CD4-positive, alpha-beta T cell treated with Interleukin-15 for 1 hour (primary cell): ENCODE measurements at places on chromosomes 2 and 18.
A peak's percentile ranks its signal among the peaks of the same experiment; 100 is the strongest.

GRCh38 chr2:207165121-207166038 lies at the start of gene KLF7:
Gene KLF7, minus strand, starts transcription at chr2:207165948. Its CDS starts 380 bp downstream, at chr2:207165568.
- DNase-seq = peak; percentile 69

DNA sequence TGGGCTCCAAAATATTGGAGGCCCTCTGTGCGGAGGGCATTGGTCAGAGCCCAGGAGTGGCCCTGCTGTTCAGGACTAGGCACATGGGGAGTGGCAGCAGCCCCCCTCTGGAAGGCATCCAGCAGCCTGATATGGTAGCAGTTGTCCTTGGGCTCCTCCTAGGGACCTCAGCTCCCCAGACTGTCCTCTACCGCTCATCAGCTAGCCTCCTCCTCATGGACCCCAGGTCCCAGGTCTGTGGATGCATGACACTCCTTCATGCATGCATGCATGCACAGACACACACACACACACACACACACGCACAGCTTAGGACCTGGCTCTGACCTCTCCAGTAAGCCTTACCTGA lies 15.4 kb upstream of the ATP6V1B1 start:
- DNase-seq = no peak

- DNase-seq = no peak
Observed at GRCh38 chr18:64097497-64097896, 51.4 kb downstream of the LINC00305 start.

DNA sequence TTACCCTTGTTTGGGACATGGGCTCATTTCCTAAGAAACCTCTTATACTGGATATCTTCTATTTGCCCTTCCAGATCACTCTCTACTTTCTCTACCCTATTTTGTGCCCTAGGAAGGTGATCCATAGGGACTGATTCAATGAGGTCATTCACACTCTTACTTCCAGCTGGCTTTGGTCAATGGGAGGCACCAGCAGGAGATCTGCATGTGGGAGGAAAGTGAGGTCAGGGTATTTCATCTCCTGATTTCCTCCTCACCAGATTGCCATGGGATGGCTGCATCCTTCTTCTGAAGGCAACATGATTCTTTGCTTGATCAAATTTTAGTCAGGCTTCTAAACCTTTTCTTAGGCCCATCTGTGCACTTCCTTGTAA lies 15.2 kb downstream of the M1AP start:
- DNase-seq = no peak

DNA sequence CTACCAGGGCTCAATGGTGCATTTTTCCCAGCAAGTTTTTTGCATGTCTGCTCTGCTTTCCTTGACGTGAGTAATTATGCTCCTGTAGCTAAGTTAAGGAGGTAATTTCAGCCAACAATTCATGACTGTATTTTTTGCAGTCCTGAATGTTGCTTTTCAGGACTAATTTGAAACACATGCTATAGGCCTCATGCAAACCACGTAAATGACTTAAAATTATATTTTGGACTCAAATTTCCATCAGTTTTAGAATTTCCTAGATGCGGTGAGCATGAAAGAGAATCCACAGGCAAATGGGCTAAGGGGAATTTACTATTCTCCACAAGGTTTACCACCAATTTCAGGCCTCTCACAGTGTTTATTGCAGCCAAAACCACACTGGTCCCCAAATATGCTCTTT lies 589.9 kb upstream of the LRRTM1 start:
- DNase-seq = no peak

DNA sequence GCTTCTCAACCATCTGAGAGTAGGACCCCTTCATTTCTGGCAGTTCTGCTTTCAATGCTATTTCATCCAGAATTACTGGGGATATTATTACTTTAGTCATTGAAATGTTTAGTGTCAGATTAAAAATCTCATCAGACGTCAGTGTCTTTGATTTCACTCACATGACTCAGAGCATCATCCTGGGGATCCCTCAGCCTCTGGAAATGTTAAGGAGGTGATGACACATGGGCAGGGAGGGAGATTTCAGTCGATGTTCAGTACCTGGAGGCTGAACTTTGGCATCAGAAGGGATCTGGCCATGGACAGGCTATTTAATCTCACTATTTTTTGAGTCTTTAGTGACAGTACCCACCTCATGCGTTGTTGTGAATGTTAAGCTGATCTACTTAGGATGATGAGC lies 39.1 kb downstream of the OSBPL6 start:
- DNase-seq = no peak

DNA sequence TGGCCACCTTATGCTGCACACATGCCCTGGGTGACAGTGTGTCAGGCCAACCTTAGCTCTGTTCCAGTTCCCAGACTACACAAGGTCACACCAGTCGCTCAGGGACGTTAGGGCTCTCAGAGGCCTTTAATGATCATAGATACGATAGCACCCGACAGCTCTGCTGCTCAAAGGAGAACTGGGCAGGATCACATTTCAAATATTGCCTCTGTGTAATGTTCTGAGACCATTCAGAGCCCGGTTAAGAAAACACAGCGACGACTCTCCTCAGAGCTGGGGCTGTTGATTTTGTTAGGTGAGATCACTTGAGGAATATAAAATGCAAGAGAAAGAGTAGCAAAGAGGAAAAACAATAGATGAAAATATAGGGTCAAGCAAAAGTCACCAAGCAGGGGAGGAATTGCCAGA lies 166.6 kb upstream of the TANK start:
- DNase-seq = no peak

DNA sequence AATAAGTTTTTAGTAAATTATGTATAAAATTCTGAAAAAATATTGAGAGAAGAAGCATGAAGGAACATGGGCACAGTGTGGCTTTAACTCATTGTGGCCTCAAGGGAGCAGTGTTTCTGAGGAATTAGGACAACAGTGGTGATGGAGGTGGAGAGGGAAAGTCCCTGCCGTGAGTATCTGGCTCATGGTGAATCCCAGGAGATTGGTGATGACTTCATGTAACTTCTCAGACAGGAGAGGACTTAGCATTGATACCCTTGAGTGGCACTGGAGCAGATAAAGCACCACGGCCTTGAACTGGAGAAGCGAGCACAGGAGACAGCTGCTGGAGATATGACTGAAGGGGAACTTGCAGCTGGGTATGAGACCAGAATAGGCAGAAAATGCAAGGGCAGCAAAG lies 35.0 kb upstream of the LRP1B start:
- DNase-seq = no peak

GRCh38 chr18:2994603-2995432 lies 18.1 kb downstream of the LPIN2 start:
- DNase-seq = peak; percentile 81

GRCh38 chr2:161424891-161425727 lies 9.0 kb downstream of the TBR1 start:
- no peak for DNase-seq
